ENCODE measurements at places on chromosomes 1 and 21.
A peak's percentile ranks its signal among the peaks of the same experiment; 100 is the strongest.

DNA sequence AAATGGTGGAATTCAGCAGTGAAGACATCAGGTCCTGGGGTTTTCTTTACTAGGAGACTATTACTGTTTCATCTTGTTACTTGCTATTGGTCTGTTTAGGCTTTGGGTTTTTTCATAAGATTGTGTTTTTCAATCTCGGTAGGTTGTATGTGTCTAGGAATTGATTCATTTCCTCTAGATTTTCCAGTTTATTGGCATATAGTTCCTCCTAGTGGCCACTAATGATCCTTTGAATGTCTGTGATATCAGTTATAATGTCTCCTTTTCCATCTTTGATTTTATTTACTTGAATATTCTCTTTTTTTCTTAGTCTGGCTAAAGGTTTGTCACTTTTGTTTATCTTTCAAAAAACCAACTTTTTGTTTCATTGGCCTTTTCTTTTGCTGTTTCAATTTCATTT is 233.0 kb downstream of the RWDD3 start:
- DNase-seq: no peak

GRCh38 chr1:46112108-46112507 is 20.3 kb downstream of the PIK3R3 start:
- DNase-seq: no peak

DNA sequence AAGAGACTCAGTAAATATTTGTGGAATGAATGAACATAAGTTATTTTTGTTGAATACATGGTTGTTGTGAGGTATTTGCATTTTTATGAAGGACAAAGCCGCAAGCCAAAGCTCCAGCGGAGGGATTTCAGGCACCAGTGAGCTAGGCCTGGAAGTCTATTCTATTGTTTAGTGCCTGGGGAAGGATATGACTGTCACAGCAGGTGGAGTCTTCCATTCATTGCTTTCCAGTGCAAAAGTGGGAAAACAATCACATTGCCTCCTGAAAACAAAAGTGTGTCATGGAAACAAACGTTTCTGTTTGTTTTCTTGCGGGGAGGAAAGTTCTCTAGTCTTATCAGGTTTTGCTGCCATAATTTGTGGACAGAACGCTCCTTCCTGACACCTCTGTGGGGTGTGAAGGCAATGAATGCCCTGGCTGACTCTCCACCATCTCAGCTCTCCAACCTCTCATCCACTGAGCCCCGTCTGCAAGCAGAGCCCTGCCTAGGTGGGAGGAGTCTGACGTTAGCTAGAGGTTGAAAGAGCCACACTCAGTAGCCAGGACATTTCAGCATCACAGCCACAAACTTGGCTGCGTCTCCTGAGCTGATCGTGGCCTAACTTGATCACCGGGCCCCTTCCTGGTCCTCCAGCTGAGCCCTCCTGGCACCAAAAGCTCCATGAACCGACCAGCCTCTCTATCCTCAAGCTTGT is 739.1 kb downstream of the MATN1 start:
- DNase-seq: peak; percentile 41

GRCh38 chr1:208600456-208601190 is 356.4 kb upstream of the PLXNA2 start:
- DNase-seq: no peak

DNA sequence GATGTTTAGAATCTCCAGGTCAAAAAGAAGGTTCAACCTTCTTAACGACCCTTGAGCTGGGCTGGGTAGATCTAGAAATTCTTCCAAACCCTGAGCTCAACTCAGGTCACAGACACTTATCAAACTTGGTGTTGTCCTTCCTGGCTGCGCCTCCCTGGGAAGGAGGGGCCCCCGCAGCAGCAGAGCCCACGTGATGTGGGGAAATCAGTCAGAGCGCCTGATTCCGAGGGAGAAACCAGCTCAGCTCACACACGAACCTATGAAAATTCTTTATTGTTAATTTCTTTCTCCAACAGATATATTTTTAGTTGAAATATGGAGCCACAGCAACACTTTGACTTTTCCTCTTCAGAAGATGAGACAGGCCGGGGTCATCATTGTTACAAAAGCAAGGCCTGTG is 24.3 kb upstream of the CLSTN1 start:
- no peak for DNase-seq

- DNase-seq: no peak
These were observed 89.4 kb downstream of the OMA1 start for GRCh38 chr1:58457023-58457635.

- no peak for DNase-seq
These were observed 119.4 kb downstream of the KCNJ15 start for GRCh38 chr21:38376235-38376634.

GRCh38 chr1:91803123-91803522 is 82.8 kb downstream of the TGFBR3 start:
- peak; percentile 7 for DNase-seq

- no peak for DNase-seq
These were observed 45.1 kb downstream of the TMEM53 start for GRCh38 chr1:44628962-44629756.

DNA sequence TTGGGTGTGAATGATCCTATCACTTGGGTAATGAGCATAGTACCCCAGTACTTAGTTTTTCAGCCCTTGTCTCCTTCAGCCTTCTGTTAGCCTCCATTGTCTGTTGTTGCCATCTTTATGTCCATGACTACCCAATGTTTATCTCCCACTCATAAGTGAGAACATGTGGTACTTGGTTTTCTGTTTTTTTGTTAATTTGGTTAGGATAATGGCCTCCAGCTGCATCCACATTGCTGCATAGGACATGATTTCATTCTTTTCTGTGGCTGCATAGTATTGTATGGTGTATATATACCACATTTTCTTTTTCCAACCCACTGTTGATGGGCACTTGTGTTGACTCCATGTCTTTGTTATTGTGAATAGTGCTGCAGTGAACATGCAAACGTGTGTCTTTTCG is 39.6 kb upstream of the GPR52 start:
- DNase-seq: no peak

- DNase-seq: no peak
These were observed 367.9 kb upstream of the DUSP10 start for GRCh38 chr1:222109836-222110235.

DNA sequence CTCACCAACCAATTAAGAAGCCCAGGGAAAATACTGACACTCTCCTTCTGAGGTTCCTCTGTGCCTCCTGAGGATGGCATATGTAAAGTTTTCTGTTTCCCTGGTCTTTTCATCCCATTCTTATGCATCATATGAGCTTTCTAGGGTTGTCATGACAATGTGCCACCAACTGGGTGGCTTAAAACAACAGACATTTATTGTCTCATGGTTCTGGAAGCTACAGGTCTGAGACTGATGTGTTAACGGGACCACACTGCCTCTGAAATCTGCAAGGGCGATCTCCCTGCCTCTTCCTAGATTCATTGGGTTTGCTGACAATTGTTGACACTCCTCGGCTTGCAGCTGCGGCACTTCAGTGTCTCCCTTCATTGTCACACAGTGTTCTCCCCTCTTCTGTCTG is 308.4 kb downstream of the RGS7 start:
- no peak for DNase-seq

- DNase-seq: no peak
These were observed 10.7 kb downstream of the AUNIP start for GRCh38 chr1:25848531-25848930.

- no peak for DNase-seq
These were observed 133.3 kb upstream of the CHRM3 start for GRCh38 chr1:239253032-239253431.

- no peak for DNase-seq
These were observed 12.8 kb upstream of the PHC2 start for GRCh38 chr1:33443705-33444180.

DNA sequence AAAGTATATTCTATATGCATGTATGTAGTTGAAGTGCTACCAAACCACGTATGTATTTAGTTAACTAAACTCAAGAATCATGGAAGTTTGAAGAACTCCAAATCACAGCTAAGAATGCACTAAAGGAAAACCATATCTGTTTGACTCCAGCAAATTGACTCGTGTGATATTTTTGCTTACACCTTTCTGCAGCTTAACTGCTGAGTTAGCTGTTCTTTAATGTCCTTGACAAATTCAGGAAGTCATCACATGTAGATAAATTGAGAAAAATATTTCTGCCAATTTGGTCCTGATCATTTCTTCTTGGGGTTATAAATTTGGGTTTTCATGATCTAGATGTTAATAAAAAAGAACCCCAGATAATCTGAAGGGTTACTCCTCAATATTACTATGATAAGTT is 83.0 kb downstream of the NFIA start:
- DNase-seq: no peak

DNA sequence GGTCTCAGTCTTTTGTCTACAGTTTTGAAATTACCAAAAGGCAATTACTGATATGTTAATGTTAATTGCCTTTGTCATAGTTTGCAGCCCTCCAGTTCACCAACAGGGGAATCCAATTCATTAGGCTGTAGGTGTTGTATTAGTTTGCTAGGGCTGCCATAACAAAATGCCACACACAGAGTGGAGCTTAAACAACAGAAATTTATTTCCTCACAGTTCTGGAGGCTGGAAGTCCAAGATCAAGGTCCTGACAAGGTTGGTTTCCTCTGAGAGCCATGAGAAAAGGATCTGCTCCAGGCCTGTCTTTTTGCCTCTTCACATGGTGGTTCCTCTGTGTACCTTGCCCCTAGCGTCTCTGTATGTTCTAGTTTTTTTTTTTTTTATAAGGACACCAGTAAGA is 1.3 kb downstream of the RTCA start:
- DNase-seq: no peak

- DNase-seq: no peak
These were observed 25.8 kb upstream of the DENND1B start for GRCh38 chr1:197801111-197801482.

- no peak for DNase-seq
These were observed 168.1 kb downstream of the PLA2G4A start for GRCh38 chr1:186996816-186997215.

- peak; percentile 38 for DNase-seq
These were observed 89.8 kb downstream of the TMEM200B start for GRCh38 chr1:29033829-29034466.

DNA sequence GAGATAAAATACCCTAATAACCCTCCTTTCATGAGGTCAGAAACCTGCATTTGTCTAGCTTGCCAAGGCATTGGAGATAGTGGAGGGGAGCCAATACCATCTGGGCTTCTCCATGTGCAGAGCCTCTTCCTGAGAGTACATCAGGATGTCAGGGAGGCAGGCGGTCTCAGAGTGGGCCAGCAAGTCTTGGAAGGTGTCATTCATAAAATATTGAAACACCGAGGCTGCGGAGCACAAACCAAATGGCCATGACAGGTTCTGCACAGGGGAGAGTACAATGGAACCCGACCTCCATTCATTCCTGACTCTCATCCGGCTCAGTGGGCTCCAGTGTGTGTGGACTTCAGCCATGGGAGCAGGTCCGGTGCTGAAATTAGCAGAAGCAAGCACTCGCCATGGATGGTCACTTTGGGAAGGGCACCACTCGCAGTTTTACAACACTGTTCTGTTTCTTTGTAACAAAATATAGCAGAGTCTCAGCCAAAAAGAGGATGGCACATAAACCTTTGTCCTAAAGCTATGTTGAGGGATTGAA is 446.6 kb downstream of the SIPA1L2 start:
- DNase-seq: no peak

- peak; percentile 51 for DNase-seq
These were observed 995 bp downstream of the COLGALT2 start for GRCh38 chr1:184036517-184036949.

DNA sequence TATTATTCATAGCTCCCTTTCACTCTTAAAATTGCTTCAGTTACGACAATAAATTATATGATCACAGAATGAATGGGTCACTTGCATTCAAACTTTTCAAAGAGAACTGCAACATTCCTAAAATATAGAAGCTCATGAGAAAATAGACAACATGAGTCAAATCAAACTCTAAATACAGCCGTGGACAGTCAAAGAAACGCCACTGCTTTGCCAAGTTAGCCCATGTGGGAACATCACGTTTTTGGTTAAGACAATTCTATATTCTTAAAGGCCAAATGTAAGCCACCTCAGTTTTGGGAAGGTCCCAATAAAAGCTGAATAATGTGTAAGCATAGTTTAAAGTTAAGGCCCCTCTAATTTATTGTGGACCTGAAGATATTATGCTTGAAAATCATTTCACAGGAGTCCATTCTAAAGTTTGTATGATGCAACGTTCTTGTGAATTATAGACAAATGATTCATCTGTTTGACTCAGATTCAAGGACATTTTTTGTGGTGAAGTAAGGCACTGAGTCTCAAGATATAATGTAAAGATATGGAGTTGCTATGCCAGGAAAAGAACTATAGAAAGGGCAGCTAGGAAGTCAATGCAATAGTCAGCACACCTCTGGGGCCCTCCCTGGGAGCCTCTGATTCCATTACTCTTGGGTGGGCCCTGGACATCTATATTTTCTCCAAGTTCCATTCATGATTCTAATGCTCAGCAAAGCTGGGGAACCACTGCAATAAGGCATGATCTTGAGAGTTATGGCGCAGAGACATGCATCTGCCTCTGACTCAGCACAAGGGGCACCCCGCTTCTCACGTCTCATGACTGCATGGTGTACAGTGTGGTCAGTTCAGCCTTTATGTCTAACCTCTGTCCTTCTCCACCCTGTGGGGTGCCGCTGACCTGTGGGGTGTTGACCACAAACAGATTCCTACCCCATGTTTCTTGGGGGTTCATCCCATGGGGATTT is 33.9 kb downstream of the ETS2 start:
- DNase-seq: peak; percentile 63

DNA sequence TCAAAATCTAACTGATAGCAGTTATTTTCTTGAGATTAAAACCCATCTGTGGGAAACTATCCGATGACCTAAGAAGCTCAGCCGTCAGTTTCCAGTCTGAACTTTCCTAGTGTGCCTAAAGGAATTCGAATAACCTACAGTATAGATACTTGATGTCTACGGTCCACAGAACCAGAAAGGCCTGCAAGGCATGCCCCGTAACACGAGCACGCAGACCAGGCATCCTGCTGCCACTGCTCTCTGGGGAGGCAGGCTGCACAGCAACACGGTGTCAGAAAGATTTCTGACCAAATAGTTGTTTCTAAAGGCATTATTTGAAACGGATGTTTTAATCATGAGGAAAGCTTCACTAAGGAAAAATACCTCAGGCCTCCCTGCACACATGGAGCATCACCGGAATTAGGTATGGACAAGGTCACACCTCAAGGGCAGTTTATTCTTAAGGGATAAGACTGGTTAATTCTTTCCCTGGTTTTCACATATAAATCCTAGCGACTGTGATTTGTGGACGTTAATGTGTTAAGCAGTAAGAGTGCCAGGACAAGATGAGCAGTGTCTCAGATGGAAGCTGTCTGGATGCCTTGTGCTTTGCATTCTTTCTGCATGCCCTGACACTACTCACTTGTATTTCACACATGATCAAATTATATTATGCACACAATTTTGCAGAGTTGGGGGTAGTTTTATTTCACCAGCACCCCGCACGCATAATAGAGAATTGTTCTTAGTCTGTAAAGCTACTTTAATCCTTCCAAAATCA is 49.0 kb upstream of the NADK start:
- no peak for DNase-seq

GRCh38 chr1:42660907-42661500 is 2.8 kb downstream of the PPIH start:
- DNase-seq: no peak

GRCh38 chr1:44740179-44740617 is 561 bp downstream of the KIF2C start:
- no peak for DNase-seq

GRCh38 chr1:203371288-203371687 is 20.4 kb upstream of the FMOD start:
- no peak for DNase-seq

All from MV-4-11 (cell line).